Common myeloid progenitor, CD34-positive (primary cell): ENCODE measurements at places on chromosomes 7 and 10.

DNA sequence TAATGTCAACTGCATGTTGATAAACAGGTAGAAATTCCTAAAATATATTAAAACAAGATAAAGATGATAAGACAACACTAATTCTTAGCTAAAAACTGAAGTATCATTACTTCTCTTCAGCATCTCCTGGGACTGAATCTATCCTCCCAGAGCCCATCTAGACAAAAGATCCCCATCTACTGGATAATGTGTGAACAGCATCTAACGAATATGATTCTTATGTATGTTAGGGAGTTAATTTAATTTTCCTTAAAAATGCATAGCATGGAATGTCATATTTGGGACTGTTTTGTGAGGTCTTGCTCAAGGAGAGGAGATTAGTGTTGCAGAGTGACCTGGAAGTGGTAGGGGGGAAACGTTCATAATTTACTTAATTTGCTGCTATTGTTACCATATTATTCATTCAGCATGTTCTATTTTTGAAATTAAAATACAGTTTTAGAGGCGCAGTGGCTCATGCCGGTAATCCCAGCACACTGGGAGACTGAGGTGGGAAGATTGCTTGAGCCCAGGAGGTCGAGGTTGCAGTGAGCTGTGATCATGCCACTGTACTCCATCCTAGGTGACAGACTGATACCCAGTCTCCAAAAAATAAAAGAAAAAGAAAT is 305.1 kb upstream of the CSTF2T start:
- no peak overlapping the region for H3K4me3 ChIP-seq
- no peaks in the 10 kb centered on the region for H3K36me3 ChIP-seq
- H3K27ac ChIP-seq = no peak overlapping the region
- DNase-seq = peak; percentile 35

- H3K4me3 ChIP-seq = no peak overlapping the region
- H3K27me3 ChIP-seq = no peaks in the 10 kb centered on the region
- H3K4me1 ChIP-seq = peaks cover 86% of the 10 kb centered on the region
- H3K36me3 ChIP-seq = no peaks in the 10 kb centered on the region
- no peak for DNase-seq
- H3K27ac ChIP-seq = no peak overlapping the region
Observed at GRCh38 chr10:114519306-114519669, 115.0 kb upstream of the AFAP1L2 start.

DNA sequence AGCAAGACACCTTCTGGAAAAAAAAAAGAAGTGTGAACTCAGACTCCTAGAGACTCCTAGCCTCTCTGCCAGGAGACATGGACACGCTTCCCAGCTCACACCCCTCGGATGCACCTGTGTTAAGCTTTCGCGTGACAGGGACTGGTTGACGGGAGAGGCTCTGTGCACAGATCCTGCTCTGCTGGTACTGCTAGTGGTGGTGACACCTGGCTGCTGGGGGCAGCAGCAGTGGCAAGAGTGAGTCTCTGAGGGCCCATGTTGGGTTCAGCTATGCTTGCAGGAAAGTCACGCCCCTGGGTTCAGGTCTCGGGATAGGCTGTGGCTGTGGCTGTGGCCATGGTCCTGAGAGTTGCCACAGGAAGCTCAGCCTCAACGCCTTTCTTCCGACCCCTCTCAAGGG is 81.1 kb downstream of the XRCC2 start:
- H3K27me3 ChIP-seq = no peaks in the 10 kb centered on the region
- DNase-seq = no peak
- no peaks in the 10 kb centered on the region for H3K36me3 ChIP-seq
- no peak overlapping the region for H3K4me3 ChIP-seq

DNA sequence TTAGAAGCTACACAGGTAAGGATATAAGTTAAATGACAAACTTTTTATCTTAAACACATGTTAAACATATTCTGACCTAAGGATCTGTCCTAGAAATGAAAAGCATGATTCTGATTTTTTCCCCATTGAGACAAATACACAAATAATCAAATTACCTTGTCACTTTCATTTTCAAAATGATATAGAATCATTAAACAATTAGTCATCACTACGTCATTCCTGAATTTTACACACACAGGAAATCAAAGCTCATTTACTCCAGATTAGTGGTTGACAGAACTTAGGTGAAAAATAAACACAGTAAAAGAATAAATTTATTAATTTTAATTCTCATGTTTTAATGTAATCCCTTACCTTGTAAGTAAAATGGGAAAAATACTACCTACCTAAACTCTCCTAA is 89.0 kb downstream of the AASS start:
- no peak for DNase-seq
- H3K27ac ChIP-seq = no peak overlapping the region
- no peaks in the 10 kb centered on the region for H3K4me1 ChIP-seq
- H3K27me3 ChIP-seq = no peaks in the 10 kb centered on the region
- no peak overlapping the region for H3K4me3 ChIP-seq

GRCh38 chr10:78739444-78740053 is 329.2 kb upstream of the ZMIZ1 start:
- H3K27ac ChIP-seq = no peak overlapping the region
- no peaks in the 10 kb centered on the region for H3K27me3 ChIP-seq
- no peak for DNase-seq
- H3K4me3 ChIP-seq = no peak overlapping the region
- peaks cover 35% of the 10 kb centered on the region for H3K4me1 ChIP-seq

- no peak overlapping the region for H3K4me3 ChIP-seq
- H3K27ac ChIP-seq = no peak overlapping the region
- H3K36me3 ChIP-seq = peaks cover 9% of the 10 kb centered on the region
- no peaks in the 10 kb centered on the region for H3K27me3 ChIP-seq
- no peak for DNase-seq
Observed at GRCh38 chr7:47449810-47450590, 131.9 kb downstream of the TNS3 start.

DNA sequence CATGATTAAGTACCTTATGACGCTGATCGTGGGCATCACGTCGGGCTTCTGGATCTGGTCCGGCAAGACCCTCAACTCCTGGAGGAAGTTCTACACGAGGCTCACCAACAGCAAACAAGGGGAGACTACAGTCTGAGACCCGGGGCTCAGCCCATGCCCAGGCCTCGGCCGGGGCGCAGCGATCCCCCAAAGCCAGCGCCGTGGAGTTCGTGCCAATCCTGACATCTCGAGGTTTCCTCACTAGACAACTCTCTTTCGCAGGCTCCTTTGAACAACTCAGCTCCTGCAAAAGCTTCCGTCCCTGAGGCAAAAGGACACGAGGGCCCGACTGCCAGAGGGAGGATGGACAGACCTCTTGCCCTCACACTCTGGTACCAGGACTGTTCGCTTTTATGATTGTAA is 2.5 kb downstream of the FZD1 start:
- no peak overlapping the region for H3K4me3 ChIP-seq
- DNase-seq = no peak
- no peaks in the 10 kb centered on the region for H3K4me1 ChIP-seq
- no peaks in the 10 kb centered on the region for H3K36me3 ChIP-seq
- H3K27me3 ChIP-seq = peaks cover 4% of the 10 kb centered on the region

GRCh38 chr10:59181668-59182067 is 5.2 kb downstream of the PHYHIPL start:
- DNase-seq = peak; percentile 58
- no peak overlapping the region for H3K4me3 ChIP-seq
- peaks cover 6% of the 10 kb centered on the region for H3K4me1 ChIP-seq
- peaks cover 12% of the 10 kb centered on the region for H3K27me3 ChIP-seq
- H3K36me3 ChIP-seq = no peaks in the 10 kb centered on the region
